ENCODE measurements at places on chromosomes 11 and 22. TPM values are rescaled to one million over a fixed set of nuclear protein-coding genes. Genes with fewer than 3 reads are reported as not detected.

The LRRC51 gene
- 4.6 TPM for total RNA-seq

The FERMT3 gene
- 1.8 TPM for total RNA-seq

The LMO2 gene
- total RNA-seq, result 0.30 TPM

The TEAD1 gene
- 52.3 TPM for total RNA-seq

The SCN3B gene
- total RNA-seq, result not detected
